ENCODE measurements at places on chromosomes 2 and 18. TPM values are rescaled to one million over a fixed set of nuclear protein-coding genes. Genes with fewer than 3 reads are reported as not detected.
A peak's percentile ranks its signal among the peaks of the same experiment; 100 is the strongest.

DNA sequence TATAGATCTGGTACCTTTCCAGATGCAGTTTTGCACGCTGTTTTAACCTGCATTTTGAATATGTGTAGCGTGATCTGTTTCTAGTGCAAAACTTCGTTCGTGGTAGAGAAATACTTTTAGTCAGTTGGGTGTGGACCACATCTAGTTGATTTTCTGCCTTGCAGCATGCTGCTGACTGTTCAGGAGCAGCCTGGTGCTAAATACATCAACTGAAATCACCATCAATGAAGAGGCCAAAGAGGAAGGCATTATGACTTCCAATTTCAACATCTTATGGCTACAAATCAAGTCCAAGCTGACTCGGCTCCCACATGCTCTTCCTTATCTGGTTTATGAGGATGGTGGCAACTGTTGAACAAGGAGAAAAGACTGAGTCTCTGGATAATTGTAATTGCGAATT lies 298.5 kb downstream of the ZNF521 start:
- no peak overlapping the region for H3K27ac ChIP-seq
- H3K4me1 ChIP-seq: no peaks in the 10 kb centered on the region

- H3K4me1 ChIP-seq: peaks cover 57% of the 10 kb centered on the region
- no peaks in the 10 kb centered on the region for H3K36me3 ChIP-seq
- no peak overlapping the region for H3K4me3 ChIP-seq
- DNase-seq: no peak
Observed at GRCh38 chr2:65024149-65024829, 31.9 kb upstream of the CEP68 start.

DNA sequence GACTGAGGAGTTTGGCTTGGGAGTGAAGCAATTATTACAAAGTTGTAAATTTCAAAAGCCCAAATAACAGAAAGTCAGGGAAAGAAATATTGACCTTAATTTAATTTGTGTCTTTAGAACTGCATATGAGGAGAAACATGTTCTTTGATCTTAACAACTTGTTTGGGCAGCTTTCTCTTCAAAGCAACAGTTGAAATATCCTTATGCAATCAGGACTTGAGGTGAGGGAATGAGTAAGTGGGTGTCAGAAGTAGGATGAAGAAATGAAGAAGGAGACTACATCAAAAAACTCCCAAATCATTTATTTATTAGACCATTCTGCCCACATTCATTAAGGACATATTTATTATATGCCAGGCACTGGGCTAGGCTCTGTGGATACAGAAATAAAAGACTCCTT lies 129.4 kb downstream of the GCA start:
- H3K36me3 ChIP-seq: no peaks in the 10 kb centered on the region
- H3K27ac ChIP-seq: no peak overlapping the region
- H3K27me3 ChIP-seq: no peaks in the 10 kb centered on the region
- H3K4me3 ChIP-seq: no peak overlapping the region
- no peak for DNase-seq
- H3K4me1 ChIP-seq: no peaks in the 10 kb centered on the region

DNA sequence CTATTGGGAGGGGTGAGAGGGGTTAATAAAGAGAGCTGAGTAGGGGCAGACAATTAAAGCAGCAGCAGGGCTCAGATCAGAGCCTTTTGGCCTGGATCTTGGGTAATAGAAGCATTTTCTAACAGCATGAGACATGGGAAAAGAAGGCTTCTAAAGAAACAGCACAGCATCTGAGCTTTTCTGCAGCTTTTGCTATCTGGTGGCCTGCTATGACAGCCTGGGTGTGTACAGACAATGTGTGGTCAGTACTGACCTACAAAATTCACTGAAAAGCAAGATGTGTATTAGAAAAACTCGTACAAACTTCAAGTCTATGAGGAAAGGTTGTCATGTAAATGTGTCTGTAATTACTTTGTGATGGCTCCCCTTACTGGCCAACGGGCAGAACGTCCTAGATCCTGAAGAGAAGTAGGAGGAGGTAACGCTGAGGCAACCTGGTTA lies 95.6 kb downstream of the GALNT3 start:
- no peaks in the 10 kb centered on the region for H3K36me3 ChIP-seq
- H3K27ac ChIP-seq: no peak overlapping the region
- H3K27me3 ChIP-seq: no peaks in the 10 kb centered on the region
- no peaks in the 10 kb centered on the region for H3K4me1 ChIP-seq

The DYSF gene
- 0.17 TPM for total RNA-seq

DNA sequence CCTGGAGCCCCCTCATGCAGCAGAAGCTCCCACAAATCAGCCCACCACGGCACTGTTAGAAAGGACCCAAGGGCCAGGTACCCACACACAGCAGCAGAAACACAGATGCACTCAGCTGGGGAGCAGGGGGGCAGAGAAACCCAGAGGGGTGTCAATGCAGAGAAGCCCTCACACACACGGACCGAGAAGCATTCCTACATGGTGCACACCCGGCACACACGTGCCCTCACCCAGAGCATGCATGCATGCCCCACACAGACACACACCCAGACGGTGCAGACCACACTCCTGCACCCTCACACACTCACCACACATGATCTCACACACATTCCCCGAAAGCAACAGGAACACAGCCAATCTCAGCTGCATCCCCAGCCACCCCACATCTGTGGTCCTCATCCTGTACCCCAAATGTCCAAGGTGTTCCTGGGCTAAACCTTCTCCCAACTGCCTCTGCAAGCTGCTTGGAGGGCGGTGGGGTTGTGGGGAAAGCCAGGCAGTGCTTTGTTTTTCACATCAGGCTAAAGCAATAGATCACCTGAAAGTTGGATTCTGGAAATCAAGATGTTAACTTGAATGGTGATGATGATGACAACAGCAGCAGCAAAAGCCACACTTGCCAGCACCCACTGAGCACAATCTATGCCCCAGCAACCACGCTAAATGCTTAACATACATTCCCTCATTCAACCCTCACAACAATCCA lies 102.3 kb downstream of the ZFP36L2 start:
- no peaks in the 10 kb centered on the region for H3K36me3 ChIP-seq
- no peak overlapping the region for H3K4me3 ChIP-seq
- DNase-seq: no peak
- no peaks in the 10 kb centered on the region for H3K27me3 ChIP-seq

The ATOH8 gene
- not detected for total RNA-seq

DNA sequence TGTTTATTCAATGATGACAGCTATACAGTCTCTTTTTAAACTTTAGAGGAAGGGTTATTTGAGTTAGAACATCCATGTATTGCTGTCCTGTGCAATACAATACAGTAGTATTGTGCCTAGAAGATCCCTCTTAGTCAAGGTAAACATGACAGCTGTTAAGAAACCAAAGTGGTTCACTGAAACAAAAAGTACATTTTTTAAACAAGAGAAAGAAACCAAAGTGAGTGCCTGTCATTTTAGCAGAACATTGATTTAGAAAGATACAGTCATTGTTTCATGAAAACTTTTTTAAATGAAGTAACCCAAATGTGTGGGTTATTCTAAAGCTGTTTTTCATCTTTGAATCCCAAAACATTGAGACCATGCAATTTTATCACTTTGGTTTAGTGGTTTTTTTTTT lies 15.5 kb downstream of the ITPRID2 start:
- no peaks in the 10 kb centered on the region for H3K27me3 ChIP-seq
- no peak overlapping the region for H3K4me3 ChIP-seq
- H3K4me1 ChIP-seq: no peaks in the 10 kb centered on the region
- no peak for DNase-seq
- no peaks in the 10 kb centered on the region for H3K36me3 ChIP-seq

The HOXD13 gene
- total RNA-seq: not detected

DNA sequence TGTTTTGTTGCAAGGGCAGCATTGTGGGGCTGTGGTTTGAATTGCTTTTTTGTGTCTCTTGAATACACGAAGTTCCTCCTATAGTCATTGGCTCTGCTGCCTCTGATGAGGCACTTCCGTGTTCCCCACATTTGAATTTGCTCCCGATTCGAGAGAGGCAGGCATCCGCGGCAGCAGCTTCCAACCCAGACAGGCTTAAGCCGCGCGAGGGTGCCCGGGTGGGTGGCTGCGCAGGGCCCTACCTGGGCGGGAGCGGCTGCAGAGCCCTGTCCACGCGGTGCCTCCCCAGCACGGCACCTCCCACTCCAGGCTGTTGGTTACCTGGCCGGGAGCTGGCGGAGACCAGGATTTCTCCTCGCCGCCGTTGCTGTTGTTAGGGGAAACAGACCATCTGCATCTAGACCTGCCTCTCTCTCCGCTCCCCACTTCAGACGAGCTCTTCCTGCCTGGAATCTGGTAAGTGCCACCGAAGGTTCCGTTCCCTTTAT lies 151.3 kb downstream of the NEDD4L start:
- DNase-seq: peak; percentile 47
- peaks cover 12% of the 10 kb centered on the region for H3K4me1 ChIP-seq
- H3K27me3 ChIP-seq: no peaks in the 10 kb centered on the region

GRCh38 chr18:22114526-22115321 lies 54.7 kb upstream of the GATA6 start:
- no peaks in the 10 kb centered on the region for H3K36me3 ChIP-seq
- no peak overlapping the region for H3K4me3 ChIP-seq
- DNase-seq: no peak
- H3K27ac ChIP-seq: no peak overlapping the region

GRCh38 chr2:77370511-77370910 lies 151.7 kb downstream of the LRRTM4 start:
- no peak overlapping the region for H3K27ac ChIP-seq
- DNase-seq: no peak
- H3K4me1 ChIP-seq: no peaks in the 10 kb centered on the region
- H3K27me3 ChIP-seq: no peaks in the 10 kb centered on the region

- DNase-seq: no peak
- H3K36me3 ChIP-seq: no peaks in the 10 kb centered on the region
- no peaks in the 10 kb centered on the region for H3K27me3 ChIP-seq
- H3K4me1 ChIP-seq: no peaks in the 10 kb centered on the region
- H3K27ac ChIP-seq: no peak overlapping the region
Observed at GRCh38 chr2:76274160-76274559, 563.4 kb upstream of the GCFC2 start.

DNA sequence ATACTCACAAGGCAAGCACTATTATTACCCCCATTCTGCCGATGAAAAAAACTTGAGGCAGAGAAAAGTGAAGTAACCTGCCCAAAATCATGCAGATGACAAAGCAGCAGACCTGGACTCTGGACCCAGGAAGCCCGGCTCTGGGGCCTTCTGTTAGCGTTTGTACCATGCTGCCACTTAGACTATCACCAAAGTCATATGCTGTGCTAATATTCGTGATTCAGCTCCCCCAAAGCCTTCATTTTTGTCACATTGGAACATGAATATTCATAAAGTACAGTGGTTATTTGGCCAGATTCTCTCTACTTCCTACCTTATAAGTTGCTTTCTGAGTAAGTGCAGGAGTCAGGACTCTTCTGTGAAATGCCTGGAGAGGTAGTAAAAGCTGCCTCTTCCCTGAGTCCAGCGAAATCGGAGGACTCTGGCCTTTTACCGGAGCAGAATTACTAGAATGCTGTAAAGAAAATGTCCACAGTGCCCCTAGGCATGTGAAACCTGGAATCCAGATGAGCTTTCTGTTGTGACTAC lies 86.7 kb downstream of the FTCDNL1 start:
- no peak overlapping the region for H3K4me3 ChIP-seq
- no peak overlapping the region for H3K27ac ChIP-seq
- no peaks in the 10 kb centered on the region for H3K36me3 ChIP-seq
- no peaks in the 10 kb centered on the region for H3K4me1 ChIP-seq

- peaks cover 68% of the 10 kb centered on the region for H3K4me1 ChIP-seq
- peak overlapping the region; percentile 66 for H3K4me3 ChIP-seq
- H3K27ac ChIP-seq: peak overlapping the region; percentile 97
- H3K27me3 ChIP-seq: no peaks in the 10 kb centered on the region
- H3K36me3 ChIP-seq: no peaks in the 10 kb centered on the region
Observed at GRCh38 chr2:231393149-231394131, 2.1 kb upstream of the B3GNT7 start.

DNA sequence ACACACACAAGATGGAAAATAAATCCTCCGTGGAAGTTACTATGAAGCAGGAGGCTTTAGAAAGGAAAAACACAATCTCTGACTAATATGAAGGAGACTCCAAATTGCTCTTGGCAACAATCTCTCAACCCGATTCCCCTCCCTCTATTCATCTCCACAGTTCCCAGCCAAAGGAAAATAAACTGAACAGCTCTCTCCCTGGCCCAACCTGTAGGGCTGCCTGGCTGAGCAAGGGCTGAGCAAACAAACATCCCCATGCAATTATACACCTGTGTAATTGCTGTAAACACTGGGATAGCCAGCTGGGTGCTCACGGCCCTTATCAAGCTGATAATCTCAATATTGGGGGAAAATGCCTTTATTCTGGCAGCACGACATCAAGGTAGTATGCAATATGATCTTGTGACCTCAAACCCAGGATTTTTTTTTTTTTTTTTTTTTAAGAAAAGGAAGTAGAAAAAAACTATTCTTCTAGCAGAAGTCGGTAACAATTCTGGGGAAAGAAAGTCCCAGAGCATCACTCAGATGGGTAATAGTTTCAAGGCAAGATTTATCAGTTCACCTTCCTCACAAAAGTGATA lies 203.3 kb upstream of the SMAD2 start:
- no peaks in the 10 kb centered on the region for H3K27me3 ChIP-seq
- H3K4me3 ChIP-seq: no peak overlapping the region
- DNase-seq: no peak
- no peaks in the 10 kb centered on the region for H3K36me3 ChIP-seq

GRCh38 chr2:100240386-100240785 lies 81.9 kb downstream of the LONRF2 start:
- no peak overlapping the region for H3K4me3 ChIP-seq
- H3K4me1 ChIP-seq: peaks cover 73% of the 10 kb centered on the region
- H3K27me3 ChIP-seq: no peaks in the 10 kb centered on the region

The LYPD6 gene
- not detected for total RNA-seq

DNA sequence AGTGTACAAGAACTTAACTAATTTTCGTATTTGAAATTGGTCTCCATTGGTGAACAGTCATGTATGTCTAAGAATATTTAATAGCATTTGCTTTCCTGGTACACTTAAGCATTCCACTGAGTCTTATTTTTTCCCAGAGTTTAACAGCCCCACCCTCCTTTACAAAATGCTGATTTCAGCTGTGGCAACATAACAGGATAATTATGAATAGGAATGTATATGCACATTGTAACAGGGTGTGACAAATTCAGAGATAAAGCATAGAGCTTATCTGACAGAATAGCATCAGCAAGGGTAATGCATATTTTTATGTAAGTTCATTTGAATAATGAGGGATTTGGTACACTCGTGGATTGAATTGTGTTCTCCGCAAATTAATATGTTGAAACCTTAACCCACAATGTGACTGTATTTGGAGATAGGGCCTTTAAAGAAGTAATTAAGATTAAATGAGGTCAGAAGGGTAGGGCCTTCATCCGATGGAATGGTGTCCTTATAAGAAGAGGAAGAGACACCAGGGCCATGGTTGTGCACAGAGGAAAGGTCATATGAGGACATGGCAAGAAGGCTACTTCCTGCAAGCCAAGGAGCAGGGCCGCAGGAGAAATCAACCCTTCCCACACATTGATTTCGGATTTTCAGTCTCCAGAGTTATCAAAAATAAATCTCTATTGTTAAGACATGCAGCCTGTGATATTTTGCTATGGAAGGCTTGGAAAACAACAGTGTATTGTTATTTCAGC lies 439.7 kb upstream of the CDH20 start:
- no peaks in the 10 kb centered on the region for H3K4me1 ChIP-seq
- no peak for DNase-seq
- H3K27ac ChIP-seq: no peak overlapping the region
- no peaks in the 10 kb centered on the region for H3K27me3 ChIP-seq

GRCh38 chr2:113175042-113175628 lies 1.4 kb downstream of the PSD4 start:
- H3K4me1 ChIP-seq: peaks cover 70% of the 10 kb centered on the region
- DNase-seq: peak; percentile 85
- peaks cover 39% of the 10 kb centered on the region for H3K36me3 ChIP-seq
- no peaks in the 10 kb centered on the region for H3K27me3 ChIP-seq
- peak overlapping the region; percentile 87 for H3K27ac ChIP-seq

The KANSL1L gene
- 25.5 TPM for total RNA-seq
